ENCODE measurements at places on chromosomes 3 and 15. TPM values are rescaled to one million over a fixed set of nuclear protein-coding genes. Genes with fewer than 3 reads are reported as not detected.
A peak's percentile ranks its signal among the peaks of the same experiment; 100 is the strongest.

CSTA gene
- 4.6 TPM for total RNA-seq

CCDC9B gene
- 60.0 TPM for total RNA-seq

WDR72 gene
- total RNA-seq = 55.7 TPM

FEZF2 gene
- total RNA-seq = not detected

GOLGA6B gene
- not detected for total RNA-seq

RPSA gene
- total RNA-seq = 806 TPM

PHLDB2 gene
- 85.6 TPM for total RNA-seq

- H3K27me3 ChIP-seq = no peaks in the 10 kb centered on the region
- H3K4me3 ChIP-seq = peak overlapping the region; percentile 61
- H3K36me3 ChIP-seq = no peaks in the 10 kb centered on the region
- H3K27ac ChIP-seq = no peak overlapping the region
Measured at GRCh38 chr3:150183678-150184425, 213.2 kb upstream of the PFN2 start.

- no peak overlapping the region for H3K4me3 ChIP-seq
- peaks cover 5% of the 10 kb centered on the region for H3K4me1 ChIP-seq
- no peak for DNase-seq
Measured at GRCh38 chr3:36297195-36297594, 83.1 kb upstream of the STAC start.

GRCh38 chr15:76164602-76165001 lies 104.8 kb downstream of the TMEM266 start:
- DNase-seq = no peak
- H3K36me3 ChIP-seq = no peaks in the 10 kb centered on the region
- no peaks in the 10 kb centered on the region for H3K27me3 ChIP-seq
- H3K4me3 ChIP-seq = no peak overlapping the region
- no peak overlapping the region for H3K27ac ChIP-seq
- H3K4me1 ChIP-seq = no peaks in the 10 kb centered on the region

DNA sequence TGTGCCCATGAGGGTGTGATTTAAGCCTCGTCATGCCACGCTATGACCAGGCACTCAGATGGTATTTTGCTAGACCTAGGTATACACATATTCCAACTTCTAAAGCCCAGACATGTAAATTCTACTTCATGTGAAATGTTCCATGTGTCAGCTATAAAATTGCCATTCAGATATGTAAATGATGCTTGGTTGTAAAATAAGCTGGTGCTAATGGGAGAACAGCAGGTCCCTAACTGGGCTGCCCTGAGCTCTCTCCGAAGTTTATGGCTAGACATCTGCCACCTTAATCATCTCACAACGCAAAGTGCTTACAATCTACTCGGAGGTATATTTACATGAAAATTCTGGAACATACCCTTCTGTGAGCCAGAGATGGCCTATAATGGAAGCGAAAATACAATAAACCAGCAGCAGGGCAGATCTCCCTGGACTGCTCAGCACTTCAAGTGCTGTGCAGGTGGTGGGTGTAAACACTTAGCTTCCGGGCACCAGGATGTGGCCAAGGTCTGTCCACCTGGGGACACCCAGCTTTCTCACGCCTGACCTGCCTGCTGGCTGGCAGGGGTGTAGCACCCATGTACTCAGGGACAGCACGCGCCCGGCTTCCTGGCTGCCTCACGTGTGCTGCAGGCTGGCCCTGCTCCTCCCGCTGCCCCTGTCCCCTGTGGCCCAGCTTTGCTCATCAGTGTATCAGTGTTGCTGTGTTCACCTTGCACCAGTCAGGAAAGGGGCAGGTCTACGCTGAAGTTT lies 82.0 kb downstream of the CHDH start:
- no peak overlapping the region for H3K27ac ChIP-seq
- H3K4me1 ChIP-seq = no peaks in the 10 kb centered on the region
- H3K36me3 ChIP-seq = no peaks in the 10 kb centered on the region
- DNase-seq = no peak
- no peak overlapping the region for H3K4me3 ChIP-seq

- no peaks in the 10 kb centered on the region for H3K36me3 ChIP-seq
- H3K27ac ChIP-seq = peak overlapping the region; percentile 60
- no peak for DNase-seq
- no peak overlapping the region for H3K4me3 ChIP-seq
Measured at GRCh38 chr3:58243976-58244585, 6.5 kb downstream of the ABHD6 start.

DNA sequence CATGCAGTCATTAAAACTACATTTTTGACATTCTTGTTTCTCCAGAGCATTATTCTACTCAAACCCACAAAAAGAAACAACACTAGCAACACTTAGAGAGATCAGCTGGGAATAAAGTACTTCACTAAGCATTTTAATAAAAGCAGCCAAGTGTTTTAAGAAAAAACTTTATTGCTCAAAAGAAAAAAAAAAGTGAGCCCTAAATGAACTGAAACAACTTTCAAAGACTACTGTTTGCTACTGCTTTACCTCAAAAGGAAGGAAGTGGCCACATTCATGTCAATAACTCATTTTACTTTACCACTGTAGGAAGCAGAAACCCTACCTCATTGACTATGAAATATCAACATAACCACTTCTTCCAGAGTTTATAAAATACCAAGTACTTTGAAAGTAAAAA lies 91.3 kb downstream of the UACA start:
- no peaks in the 10 kb centered on the region for H3K27me3 ChIP-seq
- peaks cover 2% of the 10 kb centered on the region for H3K36me3 ChIP-seq
- no peak overlapping the region for H3K27ac ChIP-seq
- H3K4me1 ChIP-seq = no peaks in the 10 kb centered on the region
